Hematopoietic multipotent progenitor cell (in vitro differentiated cells): ENCODE measurements at places on chromosomes 11 and 22. TPM values are rescaled to one million over a fixed set of nuclear protein-coding genes. Genes with fewer than 3 reads are reported as not detected.

DNA sequence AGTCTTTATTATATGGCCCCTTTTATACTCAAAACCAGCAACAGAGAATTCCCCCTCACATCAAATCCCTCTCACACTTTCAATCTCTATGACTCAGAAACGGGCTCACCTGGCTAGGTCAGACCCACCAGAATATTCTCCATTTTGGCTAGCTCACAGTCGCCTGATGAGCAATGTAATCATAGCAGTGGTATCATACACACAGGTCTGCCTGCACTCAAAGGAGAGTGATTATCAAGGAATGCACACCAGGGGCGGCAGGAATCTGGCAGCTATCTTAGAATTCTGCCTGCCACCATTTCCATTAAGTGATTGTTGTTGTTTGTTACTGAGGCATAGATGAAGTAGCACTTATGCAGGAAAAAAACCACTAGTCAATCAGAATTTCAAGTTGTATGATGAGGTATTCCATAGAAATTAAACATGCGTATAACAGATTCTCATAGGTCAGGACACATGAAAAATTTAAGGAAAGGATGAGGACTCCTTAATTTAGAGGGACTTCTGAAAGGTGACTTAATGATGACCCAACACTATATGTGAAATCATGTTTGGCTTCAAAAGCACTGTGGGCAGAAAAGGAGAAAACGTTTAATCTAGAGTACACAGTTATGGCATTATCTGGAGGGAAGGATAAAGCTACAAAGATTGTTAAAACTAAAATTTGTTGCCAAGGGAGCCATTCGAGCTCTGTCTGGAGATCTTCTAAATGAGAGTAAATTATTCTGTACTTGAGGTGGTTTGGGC, 185.8 kb upstream of the DDI1 start:
- no peak for DNase-seq

DNA sequence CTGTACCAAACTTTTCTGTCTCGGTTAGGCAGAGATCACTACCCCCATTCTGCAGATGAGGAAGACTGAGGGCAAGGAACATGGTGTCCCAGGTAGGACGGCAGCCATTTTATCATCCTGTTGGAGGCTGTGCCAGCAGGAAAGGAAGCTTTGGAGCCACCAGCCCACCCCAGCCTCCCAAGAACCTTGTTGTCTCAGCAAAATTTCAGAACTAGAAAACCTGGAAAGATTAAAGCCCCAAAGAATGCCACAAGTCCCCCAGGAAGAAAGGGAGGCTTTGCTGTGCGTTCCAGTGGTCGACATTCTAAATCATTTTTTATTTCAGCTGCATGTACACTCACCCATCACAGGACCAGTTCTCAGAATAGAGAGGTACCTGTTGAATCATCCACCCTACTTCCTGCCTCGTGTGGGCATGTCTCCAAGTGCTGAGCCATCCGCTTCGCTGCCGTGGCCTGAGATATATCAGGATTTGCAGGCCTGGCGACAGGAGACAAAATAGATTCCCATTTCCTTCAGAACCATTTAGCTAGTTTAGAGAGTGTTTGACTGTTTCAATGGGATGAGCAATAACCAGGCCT, 13.0 kb upstream of the EIF3D start:
- DNase-seq, result peak; percentile 38

ALX4 gene
- not detected for total RNA-seq

RIMBP3B gene
- 1.6 TPM for total RNA-seq

DNA sequence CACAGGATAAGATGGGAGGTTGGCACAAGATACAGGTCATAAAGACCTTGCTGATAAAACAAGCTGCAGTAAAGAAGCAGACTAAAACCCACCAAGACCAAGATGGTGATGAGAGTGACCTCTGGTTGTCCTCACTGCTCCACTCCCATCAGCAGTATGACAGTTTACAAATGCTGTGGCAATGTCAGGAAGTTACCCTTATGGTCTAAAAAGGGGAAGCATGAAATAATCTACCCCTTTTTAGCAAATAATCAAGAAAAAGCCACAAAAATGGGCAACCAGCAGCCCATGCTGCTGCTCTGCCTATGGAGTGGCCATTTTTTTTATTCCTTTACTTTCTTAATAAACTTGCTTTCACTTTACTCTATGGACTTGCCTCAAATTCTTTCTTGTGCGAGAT, 8.7 kb upstream of the PIWIL4 start:
- peak; percentile 20 for DNase-seq

DNA sequence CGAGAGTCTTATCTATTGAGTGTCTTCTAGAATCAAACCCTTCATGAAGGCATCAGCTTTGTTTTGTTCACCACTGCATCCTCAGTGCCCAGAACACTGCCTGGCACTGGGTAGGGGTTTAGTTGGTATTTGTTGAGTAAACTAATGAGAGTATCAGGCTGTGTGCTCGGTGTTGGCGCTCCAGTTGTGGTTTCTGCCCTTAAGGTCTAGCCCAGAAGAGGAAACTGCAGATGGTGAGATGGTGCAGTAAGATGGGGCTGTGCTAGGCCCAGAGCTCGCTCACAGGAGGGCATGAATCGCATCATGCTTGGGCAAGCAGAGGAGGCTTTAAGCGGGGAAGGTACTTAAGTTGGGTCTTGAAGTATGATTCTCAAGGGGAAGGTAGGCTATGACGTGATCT, 97.2 kb downstream of the FBXO7 start:
- DNase-seq, result peak; percentile 45

- DNase-seq, result no peak
These were observed 2.3 kb downstream of the B3GAT1 start for GRCh38 chr11:134409552-134410429.

DNA sequence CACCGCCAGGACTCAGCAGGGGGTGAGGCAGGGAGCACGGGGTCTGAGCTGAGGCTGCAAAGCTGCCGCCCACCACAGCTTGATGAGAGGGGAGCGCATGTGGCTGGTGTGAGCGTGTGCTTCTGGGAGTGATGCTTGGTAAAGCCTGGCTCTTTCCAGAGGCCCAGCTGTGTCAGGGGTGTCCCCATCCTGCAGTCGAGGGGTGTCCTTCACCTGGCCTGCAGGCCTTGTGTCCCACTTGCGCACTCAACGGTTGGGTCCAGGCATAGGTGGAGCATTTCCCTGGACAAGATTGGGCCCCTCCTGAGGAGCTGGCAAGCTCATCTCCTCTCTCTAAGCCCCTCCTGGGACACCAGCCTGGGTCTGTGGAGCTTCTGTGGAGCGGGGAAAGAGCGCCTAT, 273.9 kb downstream of the TBC1D22A start:
- no peak for DNase-seq

DNA sequence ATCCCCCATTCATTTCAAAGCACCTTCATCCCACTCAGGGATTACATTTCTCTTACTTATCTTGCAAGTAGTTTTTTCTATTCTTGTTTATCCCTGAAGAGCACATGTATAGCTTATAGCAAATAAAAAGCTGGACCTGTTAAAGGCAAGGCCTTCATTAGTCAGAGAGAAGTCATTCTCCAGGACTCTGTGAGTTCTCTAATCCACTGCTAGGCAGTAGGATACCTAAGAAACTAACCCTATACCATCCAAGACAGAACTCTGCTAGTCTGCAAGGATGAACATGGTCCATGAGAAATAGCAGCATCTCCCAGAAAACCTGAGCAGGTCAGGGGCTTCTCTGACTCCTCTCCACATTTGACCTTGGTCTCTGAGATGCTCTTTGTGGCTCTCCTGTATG, 104.5 kb downstream of the KIRREL3 start:
- DNase-seq, result no peak

- no peak for DNase-seq
These were observed 4.8 kb upstream of the FBXO7 start for GRCh38 chr22:32469799-32470212.

DNA sequence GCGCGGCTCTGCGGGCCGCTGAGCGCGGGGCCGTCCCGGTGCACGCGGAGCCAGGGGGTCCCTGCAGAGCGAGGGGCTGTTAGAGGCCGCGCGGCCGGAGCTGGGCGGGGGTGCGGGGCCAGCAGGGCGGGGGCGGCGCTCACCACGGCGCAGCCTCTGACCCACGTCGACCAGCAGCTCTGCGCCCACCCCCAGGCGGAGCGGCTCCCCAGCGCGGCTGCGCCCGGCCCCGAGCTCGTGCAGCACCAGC, 385 bp upstream of the SCO2 start:
- DNase-seq, result no peak

GRCh38 chr22:27270818-27271510, 530.6 kb downstream of the MN1 start:
- DNase-seq, result no peak

OR2D2 gene
- total RNA-seq, result 2.4 TPM

- no peak for DNase-seq
These were observed 49.4 kb upstream of the JAM3 start for GRCh38 chr11:134019500-134019899.

GRCh38 chr11:125190566-125190965, 26.0 kb downstream of the PKNOX2 start:
- no peak for DNase-seq

GRCh38 chr11:17494019-17494418, 17.4 kb upstream of the ABCC8 start:
- no peak for DNase-seq

RASSF10 gene
- under 0.01 TPM for total RNA-seq

HEPACAM gene
- not detected for total RNA-seq

DNA sequence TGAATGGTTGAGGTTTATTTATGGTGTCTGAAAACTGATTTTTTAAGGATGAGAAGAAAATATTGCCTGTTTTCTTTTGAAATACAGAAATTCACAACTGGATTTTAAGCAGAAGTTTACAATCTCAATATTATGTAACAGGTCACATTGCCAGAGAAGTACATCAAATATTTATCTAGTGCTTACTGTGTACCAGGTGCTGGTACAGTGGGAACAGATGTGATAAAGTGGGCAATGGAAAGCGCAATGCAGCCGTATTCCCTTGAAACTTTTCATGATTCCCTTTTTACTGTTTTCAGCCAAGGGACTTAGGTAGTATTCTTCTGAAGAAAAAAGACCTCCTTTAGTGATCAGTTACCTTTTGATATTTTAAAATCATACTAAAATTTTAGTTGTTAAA, 49.6 kb downstream of the TTC17 start:
- no peak for DNase-seq

- DNase-seq, result no peak
These were observed 38.1 kb upstream of the SWAP70 start for GRCh38 chr11:9625728-9626127.

- no peak for DNase-seq
These were observed 58.8 kb downstream of the FZD4 start for GRCh38 chr11:86896441-86896841.

DNA sequence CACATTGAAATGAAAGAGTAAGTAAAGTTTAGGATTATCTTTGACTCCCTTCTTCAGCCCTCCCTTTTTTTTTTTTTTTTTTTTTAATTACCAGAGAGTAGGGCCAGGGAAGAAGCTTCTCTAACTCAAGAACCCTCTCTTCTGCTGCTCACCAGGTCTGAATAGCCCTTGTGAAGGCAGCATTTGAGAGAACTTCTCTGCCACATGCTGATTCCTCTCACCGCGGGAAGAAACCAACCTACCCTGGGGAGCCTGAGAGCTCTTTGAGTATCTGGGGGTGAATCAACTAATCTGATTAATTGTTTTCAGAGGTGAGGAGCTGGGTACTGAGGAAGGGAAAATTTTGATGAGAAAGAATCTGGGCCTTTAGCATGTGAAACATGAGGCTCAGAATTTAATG, 434.5 kb upstream of the CCDC90B start:
- DNase-seq, result no peak

PATE4 gene
- total RNA-seq, result not detected

LRRC32 gene
- total RNA-seq, result 0.27 TPM

DNA sequence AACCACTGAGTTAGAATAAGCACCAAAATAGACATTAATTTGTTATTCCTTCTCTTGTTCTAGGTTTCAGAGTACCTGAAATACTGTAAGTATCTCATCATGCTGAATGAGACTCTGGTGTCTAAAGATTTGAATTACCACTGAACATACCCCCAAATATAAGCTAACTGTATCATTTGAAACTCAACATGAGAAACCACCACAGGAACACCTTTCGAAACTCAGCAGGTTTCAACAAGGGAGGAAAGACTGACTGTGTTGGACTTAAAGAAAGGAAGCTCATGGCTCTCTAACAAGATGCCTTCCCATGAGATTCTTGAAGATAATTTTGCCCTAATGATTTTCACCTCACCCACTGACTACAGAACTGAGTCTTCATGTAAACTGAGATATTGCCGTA, 37.0 kb downstream of the PRCP start:
- no peak for DNase-seq

- DNase-seq, result no peak
These were observed 11.1 kb downstream of the DGCR2 start for GRCh38 chr22:19111140-19111539.

KREMEN1 gene
- 0.54 TPM for total RNA-seq

PHOX2A gene
- not detected for total RNA-seq

GRCh38 chr11:111680486-111681175, 78.4 kb downstream of the SIK2 start:
- no peak for DNase-seq

DNA sequence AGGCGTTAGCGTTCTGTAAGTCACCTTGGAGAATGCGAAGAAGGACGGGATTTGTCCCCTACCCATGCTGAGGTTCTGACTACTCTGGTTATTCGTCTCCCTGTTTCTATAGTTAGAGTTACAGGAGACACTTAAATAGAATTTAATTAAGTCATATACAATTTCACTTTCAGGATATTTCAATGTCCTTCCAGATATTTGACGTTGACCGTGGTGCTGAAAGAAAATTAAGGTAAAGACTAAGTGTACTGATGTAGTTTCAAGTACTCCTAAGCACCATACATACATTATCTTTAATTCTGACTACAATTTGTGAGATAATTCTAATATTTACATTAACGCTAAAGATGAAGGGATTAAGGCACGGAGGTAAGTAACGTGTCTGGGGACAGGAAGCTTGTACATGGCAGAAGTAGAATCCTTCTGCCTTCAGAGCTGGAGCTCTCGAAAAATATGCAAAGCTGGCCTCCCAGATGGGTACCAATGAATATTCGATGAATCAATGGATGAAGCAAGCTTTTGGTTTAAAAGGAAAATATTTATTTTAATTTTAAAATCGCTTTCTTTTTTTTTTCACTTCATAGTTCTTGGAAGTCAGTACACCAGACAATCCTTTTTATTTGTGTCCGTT, 539 bp upstream of the SLC36A4 start:
- DNase-seq, result peak; percentile 52

DNA sequence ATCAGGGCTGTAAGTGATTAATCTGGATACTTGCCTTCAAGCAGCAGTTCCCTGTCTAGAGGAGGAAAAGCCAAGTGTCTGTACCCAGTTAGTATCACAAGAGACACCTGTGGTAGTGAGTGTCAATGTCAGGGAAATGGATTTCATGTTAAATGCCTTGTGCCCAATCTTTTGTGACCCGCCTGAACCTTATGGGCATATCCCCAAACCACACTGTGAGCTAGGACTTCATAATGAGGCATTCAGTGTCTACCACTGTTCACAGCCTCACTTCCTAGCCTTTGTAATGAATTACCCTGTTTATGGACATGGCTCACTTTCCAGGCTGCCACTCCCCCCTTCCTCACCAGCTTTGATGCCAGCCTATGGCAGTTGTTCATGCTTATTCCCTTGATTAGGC, 125.1 kb downstream of the TRIM44 start:
- DNase-seq, result no peak

GRCh38 chr11:56522008-56522407, 21.0 kb downstream of the OR5M11 start:
- DNase-seq, result no peak
